ENCODE measurements at places on chromosomes 5 and 9. TPM values are rescaled to one million over a fixed set of nuclear protein-coding genes. Genes with fewer than 3 reads are reported as not detected.

DNA sequence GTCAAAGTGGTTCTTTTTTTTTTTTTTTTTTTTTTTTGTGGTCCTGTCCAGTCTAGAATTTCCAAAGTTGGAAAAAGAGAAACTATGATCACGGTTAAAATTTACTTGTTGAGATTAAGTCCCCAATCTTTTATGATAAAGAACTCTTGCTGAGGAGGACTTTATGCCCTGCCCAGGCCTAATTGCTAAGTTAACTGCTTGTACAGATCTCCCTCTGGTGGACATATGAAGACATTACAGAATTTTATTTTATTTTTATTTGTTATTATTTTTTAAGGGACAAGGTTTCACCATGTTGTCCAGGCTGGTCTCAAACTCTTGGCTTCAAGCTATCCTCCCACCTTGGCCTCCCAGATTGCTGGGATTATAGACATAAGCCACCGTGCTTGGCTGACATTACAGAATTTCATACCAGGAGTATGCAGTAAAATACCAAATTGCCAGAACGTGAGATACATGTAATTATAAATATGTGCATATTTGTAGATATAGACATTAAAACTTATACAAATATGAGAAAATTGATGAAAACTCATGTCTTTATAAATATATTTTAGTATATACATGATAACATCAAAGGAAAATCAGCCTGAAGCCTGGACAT is 91.2 kb downstream of the RFK start:
- H3K4me1 ChIP-seq: peaks cover 5% of the 10 kb centered on the region
- no peaks in the 10 kb centered on the region for H3K36me3 ChIP-seq
- no peak overlapping the region for H3K27ac ChIP-seq
- H3K4me3 ChIP-seq: no peak overlapping the region
- H3K27me3 ChIP-seq: no peaks in the 10 kb centered on the region

- no peak for DNase-seq
- no peaks in the 10 kb centered on the region for H3K4me1 ChIP-seq
- no peak overlapping the region for H3K27ac ChIP-seq
- H3K27me3 ChIP-seq: no peaks in the 10 kb centered on the region
- H3K4me3 ChIP-seq: no peak overlapping the region
- H3K36me3 ChIP-seq: no peaks in the 10 kb centered on the region
These were observed 22.9 kb upstream of the CAVIN4 start for GRCh38 chr9:100554935-100555401.

DNA sequence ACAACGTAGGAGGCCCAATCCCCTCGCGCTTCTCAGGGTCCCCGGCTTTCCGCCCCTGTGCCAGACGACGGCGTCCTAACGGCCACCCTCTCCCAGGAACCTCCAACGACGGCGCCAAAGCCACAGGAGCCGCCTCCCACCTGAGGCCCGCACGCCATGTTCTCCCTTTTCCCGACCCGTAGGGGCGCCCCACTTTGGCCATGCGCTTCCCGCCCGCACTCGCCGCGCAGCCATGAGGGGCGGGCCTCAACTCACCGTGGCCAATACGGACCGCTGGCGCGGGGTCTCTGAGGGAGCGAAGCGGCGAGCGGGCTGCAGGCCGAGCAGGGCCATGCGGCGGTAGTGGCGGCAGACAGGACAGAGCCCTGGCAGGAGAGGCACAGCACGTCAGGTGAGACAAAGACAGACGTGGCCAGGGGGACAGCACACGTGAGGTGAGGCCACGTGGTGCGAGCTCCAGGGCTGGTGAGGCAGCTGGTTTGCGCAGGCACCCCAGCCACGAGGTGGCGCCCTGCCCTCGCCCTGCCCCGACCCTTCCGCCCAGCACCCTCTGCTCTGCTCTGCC is 1005.5 kb upstream of the PTPRD start:
- H3K36me3 ChIP-seq: no peaks in the 10 kb centered on the region
- peak; percentile 77 for DNase-seq
- no peak overlapping the region for H3K27ac ChIP-seq
- H3K4me1 ChIP-seq: no peaks in the 10 kb centered on the region

Gene RNF180
- total RNA-seq: 12.4 TPM

Gene PTGR1
- total RNA-seq: 63.9 TPM

Gene TAF11L5
- total RNA-seq: not detected

GRCh38 chr9:83937861-83938455 is 16.7 kb upstream of the KIF27 start:
- no peaks in the 10 kb centered on the region for H3K36me3 ChIP-seq
- H3K27me3 ChIP-seq: no peaks in the 10 kb centered on the region
- H3K4me3 ChIP-seq: no peak overlapping the region
- H3K4me1 ChIP-seq: peaks cover 32% of the 10 kb centered on the region
- no peak overlapping the region for H3K27ac ChIP-seq
- no peak for DNase-seq

Gene NCBP1
- 31.6 TPM for total RNA-seq

Measured in left lung (tissue), 14 donors.